ENCODE measurements at places on chromosomes 6 and 20. TPM values are rescaled to one million over a fixed set of nuclear protein-coding genes. Genes with fewer than 3 reads are reported as not detected.

The NRN1 gene
- total RNA-seq = 40.8 TPM

The SOX12 gene
- total RNA-seq = 6.2 TPM

The WFDC12 gene
- not detected for total RNA-seq

The EXOC2 gene
- total RNA-seq = 11.4 TPM

The PNPLA1 gene
- total RNA-seq = not detected

The CNKSR3 gene
- total RNA-seq = 9.7 TPM

The CALHM5 gene
- 3.4 TPM for total RNA-seq

The FAM210B gene
- 17.9 TPM for total RNA-seq

The GRIK2 gene
- total RNA-seq = not detected

The HLA-DOA gene
- total RNA-seq = 358 TPM

The PRR18 gene
- total RNA-seq = not detected

The CABLES2 gene
- 0.43 TPM for total RNA-seq
